Stomach (tissue), 19 donors: ENCODE measurements at places on chromosomes 7 and 10. TPM values are rescaled to one million over a fixed set of nuclear protein-coding genes. Genes with fewer than 3 reads are reported as not detected.

GRCh38 chr7:3747467-3747866 lies 446.4 kb downstream of the SDK1 start:
- DNase-seq: no peak

DNA sequence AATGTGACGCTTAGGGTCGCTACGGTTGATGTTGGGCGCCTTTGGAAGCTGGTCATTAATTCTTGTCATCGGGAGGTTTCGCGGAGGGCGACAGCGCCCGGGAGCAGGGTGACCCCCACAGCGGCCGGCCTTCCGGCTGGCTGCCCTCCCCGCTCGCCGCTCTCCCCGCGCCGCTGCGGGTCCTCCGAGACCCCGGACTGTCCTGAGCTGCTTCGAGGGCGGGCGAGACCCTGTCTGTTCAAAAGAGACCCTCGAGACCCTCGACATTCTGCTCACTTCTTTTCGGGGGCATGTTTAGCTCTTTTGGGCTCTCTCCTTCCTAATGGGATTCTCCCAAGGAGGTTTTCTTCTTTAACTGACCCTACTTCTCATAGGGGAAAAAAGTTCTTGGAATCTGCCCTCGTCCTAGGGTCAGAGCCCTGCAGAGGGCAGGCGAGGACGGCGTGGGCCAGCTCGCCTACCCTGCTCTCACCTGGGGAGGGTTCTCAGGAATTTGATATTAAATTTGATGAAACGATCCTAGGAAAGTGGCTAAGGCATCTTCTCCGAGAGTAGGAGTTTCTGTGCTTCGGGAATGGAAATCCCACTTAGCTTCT lies 257.0 kb downstream of the OTUD1 start:
- DNase-seq: no peak

DNA sequence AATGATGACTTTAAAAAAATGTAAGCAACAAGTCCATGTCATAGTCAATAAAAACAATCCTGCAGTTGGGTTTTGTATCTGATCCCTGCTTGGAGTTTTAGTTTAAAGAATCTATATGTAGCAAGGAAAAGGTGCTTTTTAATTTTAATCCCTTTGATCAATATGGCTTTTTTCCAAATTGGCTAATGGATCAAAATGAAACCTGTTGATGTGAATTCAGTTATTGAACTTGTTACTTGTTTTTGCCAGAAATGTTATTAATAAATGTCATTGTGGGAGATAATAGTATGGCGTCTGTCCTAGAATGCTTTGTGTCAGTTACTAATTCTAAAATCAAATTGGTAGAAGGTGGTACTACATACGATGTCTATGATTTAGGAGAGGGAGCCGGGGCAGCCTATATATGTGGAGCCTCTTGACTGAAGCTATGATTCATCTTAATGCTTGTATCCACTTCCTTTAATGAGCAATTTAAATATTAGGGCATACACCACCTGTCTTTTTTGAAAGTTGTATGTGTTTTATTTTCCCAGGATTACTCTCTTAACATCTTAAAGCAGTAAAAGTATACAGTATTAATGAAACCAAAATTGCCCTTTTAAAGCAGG lies 10.3 kb upstream of the PBLD start:
- no peak for DNase-seq

FAM24B gene
- 4.3 TPM for polyA plus RNA-seq

DNA sequence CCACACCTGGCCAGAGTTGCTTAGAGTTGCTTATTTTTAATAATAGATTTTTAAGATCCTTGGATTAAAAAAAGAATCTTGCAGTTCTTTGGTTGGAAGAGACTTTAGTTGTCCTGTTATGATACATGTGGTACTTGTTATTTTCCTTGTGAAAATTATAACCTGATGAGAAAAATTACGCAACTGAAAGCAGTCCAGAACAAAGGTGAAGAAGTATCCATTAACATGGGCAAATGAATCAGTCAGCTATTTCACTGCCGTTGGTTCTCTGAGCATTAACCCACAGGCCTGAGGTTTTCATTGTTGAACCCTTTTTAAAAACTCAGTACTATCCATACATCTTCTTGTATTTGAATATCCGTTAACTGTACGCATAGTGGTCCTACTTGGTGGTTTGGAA lies 68.2 kb downstream of the GALNT11 start:
- no peak for DNase-seq

SPDYE2B gene
- not detected for polyA plus RNA-seq

GRCh38 chr10:107091126-107091525 lies 73.4 kb downstream of the SORCS1 start:
- no peak for DNase-seq

- no peak for DNase-seq
Measured at GRCh38 chr7:101087334-101088068, 2.2 kb downstream of the TRIM56 start.

CPA1 gene
- polyA plus RNA-seq: 17.3 TPM

BAIAP2L1 gene
- 26.1 TPM for polyA plus RNA-seq

LEP gene
- 0.05 TPM for polyA plus RNA-seq

DNA sequence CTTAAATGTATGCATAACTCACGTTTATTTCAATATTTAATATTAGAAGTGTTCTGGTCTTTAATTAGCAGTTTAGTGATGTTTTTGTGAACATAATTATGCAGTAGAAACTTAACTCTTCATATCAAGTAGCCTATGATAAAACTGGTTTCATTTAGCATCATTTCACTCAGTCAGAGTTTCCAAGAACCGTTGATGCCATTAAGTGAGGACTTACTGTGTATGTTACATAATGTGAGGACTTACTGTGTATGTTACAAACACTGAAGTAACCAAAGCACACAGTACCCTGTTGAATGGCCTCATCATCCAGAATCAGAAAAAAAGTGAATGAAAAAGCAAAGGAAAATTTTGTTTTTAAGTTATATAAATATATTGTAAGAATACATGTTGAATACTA lies 32.9 kb upstream of the PBLD start:
- no peak for DNase-seq

DNA sequence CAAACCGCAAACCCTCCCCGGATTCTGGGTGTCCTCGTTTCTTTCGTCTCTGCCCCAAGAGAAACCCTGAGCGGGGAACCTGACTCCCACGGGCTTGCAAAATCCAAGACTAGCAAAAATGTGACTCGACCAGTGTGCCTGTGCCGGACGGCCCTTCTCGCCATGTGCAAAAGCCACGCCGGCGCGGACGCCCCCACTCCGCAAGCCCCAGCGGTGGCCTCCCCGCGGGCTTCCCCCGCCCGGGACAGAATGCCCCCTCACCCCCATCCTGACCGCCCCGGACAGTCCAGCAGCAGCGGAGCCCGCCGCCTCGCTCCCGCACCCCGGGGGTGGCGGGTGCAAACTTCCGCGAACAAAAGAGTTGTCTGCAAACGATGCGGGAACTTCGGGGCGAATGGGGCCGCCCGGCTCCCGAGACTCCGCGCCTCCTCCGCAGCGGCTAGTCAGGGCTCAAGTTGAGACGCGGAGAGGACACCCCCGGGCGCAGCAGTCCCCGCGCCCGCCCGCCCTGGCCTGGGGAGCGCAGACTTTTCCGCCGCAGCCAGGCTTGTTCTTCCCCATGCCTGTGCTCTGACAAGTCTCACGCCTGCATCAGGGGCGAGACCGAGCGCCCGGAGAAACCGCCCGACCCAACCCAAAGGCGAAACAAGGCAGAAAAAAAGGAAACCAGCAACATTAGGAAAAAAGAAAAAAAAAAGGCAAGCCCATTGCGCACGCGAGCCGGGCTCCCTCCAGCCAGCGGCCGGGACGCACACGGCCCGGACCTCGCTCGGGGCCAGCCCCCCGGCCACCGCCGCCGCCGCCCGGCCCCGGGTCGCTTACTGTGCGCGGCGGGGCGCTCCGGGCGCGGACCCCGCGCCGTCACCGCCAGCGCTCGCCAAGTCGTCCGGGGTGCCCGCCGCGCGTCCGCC lies 732 bp downstream of the FAM53B start:
- DNase-seq: peak; percentile 46

DNA sequence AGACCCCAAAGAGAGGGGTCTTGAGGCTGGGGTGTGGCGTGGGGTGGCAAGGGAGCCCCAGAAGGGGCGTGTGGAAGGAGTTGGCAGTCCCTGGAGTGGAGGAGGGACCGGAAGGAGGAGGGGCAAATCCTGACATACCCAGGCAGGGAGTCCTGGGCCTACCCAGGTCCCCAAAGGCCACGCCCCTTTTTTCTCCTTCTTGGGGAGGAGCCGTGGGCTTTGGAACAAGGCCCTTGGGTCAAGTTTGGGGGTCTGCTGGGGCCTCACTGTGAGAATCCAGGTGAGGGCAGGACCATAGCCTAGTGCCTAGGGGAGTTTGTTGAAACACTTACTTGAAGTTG lies 1.2 kb upstream of the SMARCD3 start:
- peak; percentile 72 for DNase-seq

GRCh38 chr10:132721725-132722124 lies 64.2 kb downstream of the NKX6-2 start:
- no peak for DNase-seq

DNA sequence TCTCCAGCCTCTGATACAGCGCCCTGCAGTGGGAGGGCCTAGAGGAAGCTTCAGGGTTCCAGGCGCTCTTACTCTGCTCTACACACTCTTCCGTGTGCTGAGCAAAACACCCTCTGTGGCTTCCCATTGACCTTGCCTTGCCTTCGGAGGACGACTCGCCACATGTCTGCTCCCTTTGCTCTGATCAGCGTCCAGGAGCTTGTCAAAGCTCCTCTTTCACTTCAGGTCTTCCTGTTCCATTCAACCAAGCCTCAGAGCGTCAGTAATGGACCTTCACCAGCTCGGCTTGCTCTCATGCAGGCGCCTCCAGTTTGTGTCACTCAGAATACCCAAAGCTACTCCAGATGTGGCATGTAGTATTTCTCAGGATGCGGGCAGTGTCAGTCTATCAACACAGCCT lies 173.9 kb downstream of the ARID5B start:
- no peak for DNase-seq

DLX6 gene
- polyA plus RNA-seq: not detected
